ENCODE measurements at places on chromosomes 3 and 15.

- no peak for DNase-seq
These were observed 66.9 kb downstream of the NMNAT3 start for GRCh38 chr3:139610886-139611285.

DNA sequence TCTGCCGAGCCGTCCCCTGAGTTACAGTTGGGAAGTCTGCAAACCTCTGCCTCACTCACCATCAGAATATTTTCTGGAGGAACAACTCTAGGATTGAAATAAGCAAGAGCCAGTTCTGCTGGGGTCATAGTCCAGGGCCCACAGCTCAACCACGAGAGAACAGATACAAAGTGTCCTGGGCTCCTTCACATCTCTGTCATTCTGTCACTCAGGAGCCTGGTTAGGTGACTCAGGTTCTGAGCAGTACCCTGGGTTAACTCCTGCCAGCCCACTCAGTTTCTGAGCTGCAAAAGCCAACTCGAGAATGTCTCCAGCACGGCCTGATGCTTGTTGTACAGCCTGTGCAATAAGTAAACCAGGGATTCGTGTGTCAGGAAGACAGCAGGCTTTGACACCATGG, 155.7 kb downstream of the SLCO3A1 start:
- DNase-seq, result no peak

- no peak for DNase-seq
These were observed 30.1 kb upstream of the TIMP4 start for GRCh38 chr3:12188681-12189287.

DNA sequence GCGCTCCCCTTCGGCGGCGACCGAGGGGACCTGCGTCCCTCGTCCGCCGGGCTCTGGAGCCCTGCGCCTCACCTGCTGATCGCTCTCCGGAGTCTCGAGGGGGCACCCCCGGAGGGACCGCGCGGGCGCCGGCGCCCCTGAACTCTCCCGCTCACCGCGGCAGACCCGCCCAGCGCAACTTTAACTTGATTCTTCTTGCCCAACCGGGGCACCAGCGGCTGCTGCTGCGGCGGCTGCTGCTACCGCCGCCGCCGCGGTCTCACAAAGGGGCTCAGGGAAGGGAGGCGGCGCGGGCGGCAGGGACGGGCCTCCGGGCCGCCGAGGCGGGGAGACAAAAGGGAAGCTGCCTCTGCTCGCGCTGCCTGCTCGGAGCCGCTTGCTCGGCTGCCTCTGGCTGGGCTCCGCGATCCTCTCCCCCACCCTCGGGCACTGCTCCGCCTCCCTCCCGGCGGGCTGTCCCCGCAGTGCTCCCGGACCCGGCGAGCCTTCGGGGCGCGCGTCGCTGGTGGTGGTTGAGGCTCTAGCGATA, at the start of gene PPM1L:
PPM1L (plus strand) TSS at position 456 of the 529 bp plus-strand sequence.
- no peak for DNase-seq

DNA sequence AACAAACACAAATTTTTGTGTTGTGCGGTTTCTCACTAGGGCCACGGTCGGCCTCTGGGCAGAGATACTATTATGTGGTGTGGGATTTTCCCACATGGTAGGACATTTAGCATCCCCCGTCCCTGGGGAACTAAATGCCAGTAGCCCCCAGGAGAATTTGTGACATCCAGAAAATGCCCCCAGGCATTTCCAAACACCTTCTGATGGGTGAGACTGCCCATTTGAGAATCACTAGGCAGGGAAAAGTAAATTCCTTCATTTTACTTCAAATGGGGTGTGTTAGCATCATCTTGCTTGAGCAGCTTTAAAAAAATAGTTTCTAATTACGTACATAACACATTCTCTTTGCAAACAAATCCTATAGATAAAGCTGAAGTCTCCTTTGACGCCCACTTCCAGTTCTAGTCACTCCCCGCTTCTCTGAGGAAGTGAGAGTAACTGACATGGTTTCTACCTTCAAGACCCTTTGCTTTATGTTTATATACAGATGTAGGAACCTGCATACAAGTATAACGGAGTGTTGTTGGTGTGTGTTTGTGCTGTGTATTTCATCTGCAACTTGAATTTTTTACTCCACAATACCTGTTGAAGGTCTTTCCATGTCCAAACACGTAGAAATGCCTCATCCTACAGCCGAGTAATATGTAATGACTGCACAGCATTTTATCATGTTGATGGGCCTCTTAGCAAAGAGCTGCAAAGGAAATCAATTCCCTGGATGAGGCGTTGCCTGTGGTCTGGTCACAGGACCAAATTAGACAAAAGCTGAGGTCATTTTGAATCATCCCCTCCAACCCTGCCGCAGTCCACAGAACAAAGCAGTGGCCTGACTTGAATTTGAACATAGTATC, 31.4 kb upstream of the ZBTB38 start:
- no peak for DNase-seq

DNA sequence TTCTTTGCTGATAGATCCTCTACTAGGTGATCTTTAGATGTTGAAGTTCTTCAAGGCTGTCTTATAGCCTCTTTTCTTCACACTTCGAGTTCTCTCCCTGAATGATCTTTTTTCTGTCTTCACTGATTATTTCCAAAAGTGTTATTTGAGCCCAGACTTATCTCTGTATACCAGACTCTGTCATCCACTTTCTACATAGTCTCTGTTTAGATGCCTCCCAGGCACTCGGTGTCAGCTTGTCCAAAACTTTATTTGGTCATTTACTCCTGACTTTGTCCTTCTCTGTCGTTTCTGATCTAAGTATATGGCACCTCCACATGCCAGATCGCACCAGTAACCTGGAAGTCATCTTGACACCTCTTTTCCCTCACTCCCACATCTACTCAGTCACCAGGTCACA, 27.6 kb downstream of the KLHL18 start:
- DNase-seq, result no peak

DNA sequence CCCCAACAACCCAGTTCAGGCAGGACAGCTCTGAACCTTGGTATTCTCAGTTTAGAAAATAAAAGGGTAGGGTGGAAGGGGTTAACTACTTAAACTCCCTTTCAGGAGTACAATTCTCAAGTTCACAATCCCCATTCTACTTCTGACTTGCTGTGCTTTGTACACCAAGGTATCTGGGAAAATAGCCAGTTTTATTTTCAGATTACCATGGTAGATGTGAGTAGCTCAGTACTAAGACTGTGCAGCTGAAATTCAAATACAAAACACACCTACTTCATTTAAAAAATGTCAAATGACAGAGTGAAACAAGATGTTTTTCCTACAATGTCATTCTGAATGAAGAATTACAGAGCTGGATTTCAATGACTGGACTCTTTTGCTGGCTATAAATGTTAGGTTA, 27.4 kb downstream of the SLC7A14 start:
- no peak for DNase-seq

DNA sequence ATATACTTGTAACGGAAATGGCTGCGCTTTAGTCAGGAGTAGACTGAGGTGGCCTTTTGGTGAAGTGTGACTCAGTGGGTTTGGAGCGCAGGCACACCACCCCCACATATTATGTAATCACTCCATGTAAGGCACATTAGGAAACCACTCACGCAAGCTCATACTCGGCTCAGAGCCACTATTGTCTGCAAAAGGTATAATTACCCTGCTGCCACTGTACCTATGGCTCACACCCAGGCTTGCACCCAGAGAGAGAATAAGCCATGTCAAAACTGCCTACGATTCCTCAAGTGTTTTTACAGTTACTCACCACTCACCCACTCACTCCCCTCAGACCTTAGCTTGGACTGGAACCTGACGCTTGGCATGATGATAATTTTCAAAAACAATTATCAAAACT, 611.9 kb upstream of the CCDC54 start:
- peak; percentile 81 for DNase-seq

DNA sequence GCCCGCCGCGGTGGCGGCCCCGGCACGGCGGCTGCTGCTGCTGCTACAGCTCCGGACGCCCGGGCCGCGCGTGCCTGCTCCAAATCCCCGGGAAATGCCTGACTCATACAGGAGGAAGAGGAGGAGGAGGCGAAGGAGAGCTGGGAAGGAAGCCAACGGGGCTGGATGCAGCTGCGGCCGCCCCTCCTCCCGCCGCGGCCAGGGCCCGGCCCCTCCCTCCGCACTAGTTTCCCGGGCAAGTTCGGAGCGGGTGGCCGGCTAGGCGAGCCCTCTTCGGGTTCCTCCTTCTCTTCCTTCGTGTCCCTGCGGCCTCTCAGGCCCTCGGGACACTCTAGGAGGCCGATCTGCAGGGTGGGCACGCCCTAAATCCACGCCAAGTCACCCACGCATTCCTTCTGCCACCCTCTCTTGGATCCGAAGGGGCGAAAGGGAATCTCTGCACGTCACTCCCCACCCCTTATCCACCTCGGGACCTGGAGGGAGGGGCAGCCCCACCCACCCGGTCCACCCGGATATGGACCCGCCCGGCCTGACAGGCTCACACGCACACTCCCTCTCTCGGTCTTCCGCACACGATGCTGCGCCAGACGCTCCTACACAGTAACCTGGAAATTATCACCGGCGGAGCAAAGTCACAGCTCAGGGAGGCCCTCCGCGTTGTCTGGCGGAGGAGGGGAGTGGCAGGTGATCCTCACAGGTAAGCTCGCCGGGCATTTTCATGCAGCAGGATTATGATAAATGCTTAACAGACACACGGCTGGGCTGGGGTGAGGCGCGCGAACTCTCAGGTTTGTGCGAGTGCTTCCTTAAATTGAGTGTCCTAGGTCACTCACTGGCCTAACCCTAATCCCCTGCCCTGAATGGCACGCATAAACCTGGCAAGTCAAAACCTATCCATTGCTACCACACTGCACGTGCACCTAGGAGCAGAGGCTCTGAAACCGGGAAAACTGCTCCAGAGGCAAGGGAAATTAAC, at the start of the genes OSBPL10 and ZNF860:
OSBPL10 (minus strand) TSS at position 57 of the 976 bp plus-strand sequence. CDS start 83 bp downstream, outside the sequence.
ZNF860 (plus strand) TSS at position 545 of the 976 bp plus-strand sequence. CDS start 7,330 bp downstream, outside the sequence.
- DNase-seq, result no peak

GRCh38 chr3:112175037-112175436, 42.0 kb upstream of the GCSAM start:
- no peak for DNase-seq

- DNase-seq, result peak; percentile 77
These were observed 37.6 kb downstream of the TRA2B start for GRCh38 chr3:185900228-185900627.

DNA sequence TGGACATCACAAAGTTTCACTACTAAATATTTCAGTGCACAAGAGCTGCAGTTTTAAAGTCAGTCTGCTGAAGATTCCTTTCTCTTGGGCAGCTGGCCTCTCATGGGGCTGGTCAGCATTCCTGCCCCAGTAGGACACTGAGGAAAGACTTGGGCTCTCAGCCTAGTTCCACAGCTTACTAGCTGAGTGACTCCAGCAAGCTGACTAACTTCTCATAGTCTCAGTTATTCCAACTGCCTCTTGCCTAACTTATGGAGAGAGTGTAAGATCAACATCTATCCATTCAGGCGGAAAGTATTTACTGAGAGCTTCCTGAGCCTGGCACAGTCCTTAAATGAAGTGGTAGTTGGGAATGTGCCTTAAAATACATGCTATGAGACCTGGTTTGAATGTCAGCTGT, 27.0 kb downstream of the TM4SF4 start:
- peak; percentile 97 for DNase-seq

- DNase-seq, result peak; percentile 6
These were observed 69.0 kb downstream of the CHD2 start for GRCh38 chr15:92968926-92969651.

GRCh38 chr15:87826119-87826747, 430.3 kb downstream of the NTRK3 start:
- DNase-seq, result no peak

- DNase-seq, result no peak
These were observed 49.9 kb upstream of the SUCLG2 start for GRCh38 chr3:67704322-67704721.

- DNase-seq, result no peak
These were observed 13.8 kb upstream of the ATP2B2 start for GRCh38 chr3:10519236-10519635.

GRCh38 chr15:76667943-76668715, 237.0 kb downstream of the SCAPER start:
- no peak for DNase-seq

DNA sequence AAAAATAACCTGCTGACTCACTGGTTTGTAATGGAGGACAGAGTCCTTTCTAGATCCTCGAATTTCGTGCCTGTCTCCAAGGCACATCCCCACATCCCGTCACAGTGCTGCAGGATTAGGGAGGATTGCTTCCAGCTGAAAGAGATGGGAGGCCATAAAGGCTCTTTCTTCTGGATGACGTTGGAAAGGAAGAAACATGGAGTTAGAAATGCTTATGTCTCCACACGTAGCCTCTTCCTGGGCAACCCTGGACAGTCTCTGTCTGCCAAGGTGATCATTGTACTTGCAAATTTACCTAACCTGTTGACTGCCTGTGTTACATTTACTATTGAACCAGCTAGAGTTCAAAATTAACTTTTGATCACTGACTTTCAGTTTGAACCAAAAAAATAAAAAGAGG, 27.6 kb upstream of the VILL start:
- no peak for DNase-seq

DNA sequence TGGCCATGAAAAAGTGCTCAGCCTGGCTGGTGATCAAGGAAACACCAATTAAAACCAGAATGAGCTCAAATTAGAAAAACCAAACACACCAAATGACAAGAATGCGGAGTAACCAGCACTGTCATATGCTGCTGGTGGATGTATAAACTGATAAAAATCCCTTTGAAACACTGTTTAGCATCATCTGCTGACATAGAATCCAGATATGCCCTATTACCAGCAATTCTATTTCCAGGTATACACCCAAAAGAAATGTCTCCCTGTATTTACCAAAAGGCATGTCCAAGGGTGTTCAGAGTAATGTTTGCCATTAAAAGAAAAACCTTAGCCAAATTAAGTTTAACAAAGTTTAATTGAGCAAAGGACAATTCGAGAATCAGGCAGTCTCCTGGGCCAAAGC, 138.6 kb downstream of the FMN1 start:
- DNase-seq, result no peak

- DNase-seq, result peak; percentile 51
These were observed 75.5 kb downstream of the ZBTB20 start for GRCh38 chr3:115071601-115072000.

DNA sequence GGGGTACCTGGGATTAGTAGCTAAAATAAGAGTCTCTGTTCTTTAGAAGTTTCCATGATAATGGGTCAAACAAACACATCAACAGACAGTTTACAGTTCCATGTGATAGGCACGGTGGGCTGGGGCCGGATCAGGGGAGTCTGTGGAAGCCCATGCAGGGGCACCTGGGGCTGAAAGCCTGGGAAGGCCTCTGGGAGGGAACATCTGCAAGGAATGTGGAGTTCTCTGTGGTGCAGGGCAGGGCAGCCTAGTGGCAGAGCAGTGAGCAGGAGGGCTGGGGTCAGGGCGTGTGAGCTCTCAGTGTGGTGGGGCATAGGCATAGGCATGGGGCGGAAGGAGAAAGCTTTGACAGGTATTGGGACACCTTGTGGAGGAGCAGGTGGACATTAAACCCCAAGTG, 207.7 kb upstream of the TRIM42 start:
- DNase-seq, result no peak

DNA sequence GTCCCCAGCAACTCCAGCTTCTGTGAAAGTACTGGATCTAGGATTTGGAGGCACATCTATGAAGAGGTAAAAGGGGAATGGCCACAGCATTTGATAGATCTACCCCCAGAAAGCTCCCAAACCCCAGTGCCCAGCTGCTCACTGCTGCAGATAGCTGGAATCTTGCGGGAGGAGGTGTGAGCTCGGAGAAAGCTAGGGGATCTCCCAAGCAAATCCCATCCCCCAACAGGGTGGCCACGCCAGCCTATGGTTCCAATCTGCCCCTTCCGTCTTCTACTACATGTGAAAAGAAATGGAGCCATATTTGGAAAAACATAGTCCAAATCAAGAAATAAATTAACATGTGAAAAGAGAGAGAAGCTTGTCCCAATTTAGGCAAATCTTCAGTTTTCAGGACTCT, 42.0 kb downstream of the SEMA5B start:
- no peak for DNase-seq
